Muscle of back (tissue), 13 donors: ENCODE measurements at places on chromosomes 6 and 20. TPM values are rescaled to one million over a fixed set of nuclear protein-coding genes. Genes with fewer than 3 reads are reported as not detected.

The FAM209B gene
- polyA plus RNA-seq = 0.18 TPM

The DYNLT2 gene
- 2.9 TPM for polyA plus RNA-seq

The TRMT6 gene
- 14.7 TPM for polyA plus RNA-seq

The MARCKS gene
- polyA plus RNA-seq = 208 TPM

The GJA1 gene
- 52.0 TPM for polyA plus RNA-seq
